Activated T-helper 1 cell treated with anti-CD3 and anti-CD28 coated beads, Interleukin-2, amount 50 U/mL, for 16 hours (primary cell): ENCODE measurements at places on chromosomes 7 and 10.

- DNase-seq: no peak
These were observed 10.1 kb downstream of the CARD11 start for GRCh38 chr7:3033581-3033980.

GRCh38 chr7:131897790-131898165, 341.4 kb upstream of the PODXL start:
- no peak for DNase-seq

DNA sequence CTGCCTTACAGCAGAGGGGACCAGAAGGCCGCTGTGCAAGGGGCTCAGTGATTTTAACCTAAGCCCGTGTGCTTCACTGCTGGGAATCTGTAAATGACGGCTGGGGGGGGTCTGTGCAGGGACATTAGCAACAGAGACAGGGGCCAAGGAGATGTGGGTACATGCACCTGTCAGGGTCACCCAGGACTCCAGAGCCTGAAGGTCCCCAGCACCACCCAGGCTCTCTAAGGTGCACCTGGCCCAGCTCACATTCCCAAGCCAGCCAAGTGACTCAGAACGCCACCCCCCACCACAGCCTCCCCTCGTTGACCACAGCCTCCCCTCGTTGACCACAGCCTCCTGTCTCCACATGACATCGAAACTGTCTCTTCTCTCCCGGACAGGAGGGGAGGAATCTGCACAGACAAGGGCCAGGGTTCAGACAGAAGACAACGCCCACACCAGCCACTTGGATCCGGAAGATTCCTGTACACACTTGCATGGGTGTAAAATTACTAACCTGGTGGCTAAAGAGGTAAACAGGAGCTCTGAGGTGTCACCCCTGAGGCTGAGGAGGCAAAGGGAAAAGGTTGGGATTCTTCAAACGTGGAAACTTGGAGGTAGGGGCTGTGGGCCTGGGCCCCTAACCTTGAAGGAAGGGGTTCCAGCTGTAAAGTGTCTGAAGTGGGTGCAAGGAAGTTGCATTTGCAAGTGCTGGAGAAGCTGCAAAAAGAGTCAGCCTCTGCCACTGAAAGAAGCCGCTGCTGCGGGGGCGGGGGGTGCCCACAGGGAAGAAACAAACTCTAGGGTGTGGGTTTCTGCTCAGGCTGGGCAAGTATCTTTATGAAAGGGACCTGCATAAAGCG, 27.0 kb downstream of the CALML3 start:
- peak; percentile 28 for DNase-seq

GRCh38 chr7:116334555-116334954, 124.2 kb downstream of the TES start:
- no peak for DNase-seq

GRCh38 chr10:4742217-4742616, 83.8 kb upstream of the AKR1E2 start:
- no peak for DNase-seq

GRCh38 chr10:63273577-63273976, 140.4 kb downstream of the NRBF2 start:
- DNase-seq: no peak

DNA sequence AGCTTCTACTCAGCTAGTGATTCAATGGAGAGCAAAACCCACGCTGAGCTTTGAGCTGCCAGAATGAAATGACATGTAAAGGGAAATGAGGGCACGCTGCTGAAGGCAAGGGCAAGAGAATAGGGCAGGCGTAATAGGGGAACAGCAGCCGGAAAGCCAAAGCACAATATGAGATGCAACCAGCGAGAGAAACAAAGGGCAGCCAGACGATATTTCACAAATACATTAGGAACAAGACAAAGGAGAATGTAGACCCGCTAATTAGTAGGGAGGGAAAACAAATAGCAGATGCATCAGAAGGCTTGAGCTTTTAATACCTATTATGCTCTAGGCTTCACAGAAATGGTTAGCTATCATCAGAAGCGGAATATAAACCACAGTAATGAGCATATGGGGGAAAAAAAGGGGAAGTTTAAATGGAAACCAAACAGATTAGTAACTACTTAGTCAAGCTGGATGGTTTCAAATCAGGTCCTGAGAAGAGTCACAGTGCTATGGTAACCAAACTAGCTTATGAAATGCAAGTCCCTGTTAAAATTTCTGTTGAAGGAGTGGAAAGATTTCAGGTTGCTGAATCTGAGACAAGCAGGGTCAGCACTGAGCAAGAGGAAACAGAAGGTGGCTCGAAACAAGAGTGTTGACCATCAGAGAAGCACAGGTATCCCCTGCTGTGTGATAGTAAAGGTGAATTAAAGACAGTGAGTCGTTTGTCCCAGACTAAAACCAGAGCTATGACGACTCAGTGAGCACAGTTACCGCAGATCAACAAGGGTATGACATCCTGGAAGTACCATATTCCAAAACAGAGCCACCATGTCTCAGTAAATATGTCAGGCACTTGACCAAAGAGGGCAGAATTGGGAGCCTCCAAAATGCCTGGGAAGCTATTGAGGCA, 496.9 kb upstream of the CELF2 start:
- DNase-seq: no peak

DNA sequence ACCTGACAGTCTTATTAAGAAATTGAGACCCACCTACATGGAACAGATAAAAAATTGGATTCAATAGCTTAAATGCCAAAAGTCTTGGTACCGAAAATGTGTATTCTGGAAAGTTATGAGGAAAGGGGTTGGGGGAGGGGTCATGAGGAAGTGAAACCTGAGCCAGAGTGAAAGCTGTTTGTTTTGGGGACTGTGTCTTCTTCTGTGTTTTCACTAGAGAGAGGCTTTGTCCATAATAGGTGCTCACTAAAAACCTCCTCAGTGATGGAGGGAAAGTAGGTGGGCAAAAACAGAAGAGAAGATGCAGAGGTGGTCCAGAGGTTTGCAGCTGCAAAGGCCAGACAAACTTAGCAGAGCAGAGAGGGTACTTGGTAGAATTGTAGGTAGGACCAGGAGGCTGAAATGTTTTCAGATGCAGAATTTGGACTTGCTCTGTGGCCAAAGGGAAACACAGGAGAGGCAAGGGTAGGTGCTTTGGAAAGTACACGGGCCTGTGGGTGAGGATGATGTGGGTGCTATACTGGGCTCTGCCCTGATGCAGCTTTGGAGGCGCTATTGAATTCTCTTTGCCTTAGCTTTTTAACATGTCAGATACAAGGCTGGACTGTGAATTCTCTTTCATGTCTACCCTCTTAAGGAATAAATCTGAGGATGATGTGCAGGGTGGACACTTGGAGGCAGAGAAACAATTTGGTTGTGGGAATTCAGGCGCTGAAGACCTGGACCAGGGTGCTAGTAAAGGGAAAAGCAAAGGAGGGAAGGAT, 254.6 kb downstream of the PTEN start:
- no peak for DNase-seq

- DNase-seq: no peak
These were observed 80.5 kb upstream of the PRKG1 start for GRCh38 chr10:50993771-50994251.

- no peak for DNase-seq
These were observed 372.8 kb upstream of the CELF2 start for GRCh38 chr10:10644676-10645385.

DNA sequence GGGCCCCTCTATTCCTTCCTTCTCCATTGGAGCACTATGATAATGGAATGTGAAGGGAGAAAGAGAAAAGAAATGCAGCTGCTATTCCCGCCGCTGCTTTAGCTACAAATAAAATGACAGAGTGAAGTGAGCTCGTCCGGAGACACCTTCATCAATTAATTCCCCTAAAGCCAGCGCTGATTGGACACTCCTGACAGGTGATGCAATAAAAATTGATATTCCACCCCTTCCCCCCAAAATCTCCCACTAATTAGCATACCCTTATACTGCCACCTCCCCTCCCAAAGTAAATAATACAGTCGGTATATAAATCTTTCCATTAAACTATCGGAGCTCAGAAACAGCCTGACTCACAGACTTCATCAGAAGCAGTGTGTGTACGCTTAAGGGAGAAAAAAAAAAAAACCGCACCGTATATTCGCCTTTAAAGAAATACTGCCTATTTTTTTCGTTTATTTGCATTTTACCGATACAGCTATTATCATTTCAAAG, 7.3 kb downstream of the SKIDA1 start:
- DNase-seq: no peak

DNA sequence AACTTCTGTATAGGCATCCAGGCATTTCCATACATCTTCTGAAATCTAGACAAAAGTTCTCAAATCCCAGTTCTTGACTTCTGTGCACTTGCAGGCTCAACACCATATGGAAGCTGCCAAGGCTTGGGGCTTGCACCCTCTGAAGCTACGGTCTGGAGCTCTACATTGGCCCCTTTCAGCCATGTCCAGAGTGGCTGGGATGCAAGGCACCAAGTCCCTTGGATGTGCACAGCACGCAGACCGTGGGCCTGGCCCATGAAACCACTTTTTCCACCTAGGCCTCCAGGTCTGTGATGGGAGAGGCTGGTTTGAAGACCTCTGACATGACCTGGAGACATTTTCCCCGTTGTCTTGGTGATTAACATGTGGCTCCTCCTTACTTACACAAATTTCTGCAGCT, 1645.1 kb downstream of the REEP3 start:
- DNase-seq: no peak

GRCh38 chr7:26699766-26700165, 164.6 kb downstream of the SKAP2 start:
- DNase-seq: no peak

- no peak for DNase-seq
These were observed 39.7 kb downstream of the AHCYL2 start for GRCh38 chr7:129264534-129264933.

- no peak for DNase-seq
These were observed 80.7 kb downstream of the TCERG1L start for GRCh38 chr10:131230641-131231322.

DNA sequence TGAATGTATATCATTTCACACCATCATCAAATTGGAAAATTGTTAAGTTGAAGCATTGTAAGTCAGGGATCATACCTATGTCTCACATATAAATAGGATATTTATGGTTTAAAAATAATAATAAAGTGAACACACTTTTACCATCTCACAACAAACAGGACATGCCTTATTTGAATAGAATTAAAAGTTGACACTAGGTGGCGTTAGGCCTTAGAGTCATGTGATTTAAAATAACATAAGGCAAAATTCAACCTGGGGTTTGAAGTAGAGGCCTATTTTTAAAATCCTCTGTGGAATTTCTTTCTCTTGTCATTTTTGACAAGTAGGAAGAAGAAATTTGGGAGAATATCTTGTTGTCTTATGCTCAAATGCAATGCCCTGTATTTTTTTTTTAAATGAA, 184.7 kb upstream of the PCDH15 start:
- no peak for DNase-seq

DNA sequence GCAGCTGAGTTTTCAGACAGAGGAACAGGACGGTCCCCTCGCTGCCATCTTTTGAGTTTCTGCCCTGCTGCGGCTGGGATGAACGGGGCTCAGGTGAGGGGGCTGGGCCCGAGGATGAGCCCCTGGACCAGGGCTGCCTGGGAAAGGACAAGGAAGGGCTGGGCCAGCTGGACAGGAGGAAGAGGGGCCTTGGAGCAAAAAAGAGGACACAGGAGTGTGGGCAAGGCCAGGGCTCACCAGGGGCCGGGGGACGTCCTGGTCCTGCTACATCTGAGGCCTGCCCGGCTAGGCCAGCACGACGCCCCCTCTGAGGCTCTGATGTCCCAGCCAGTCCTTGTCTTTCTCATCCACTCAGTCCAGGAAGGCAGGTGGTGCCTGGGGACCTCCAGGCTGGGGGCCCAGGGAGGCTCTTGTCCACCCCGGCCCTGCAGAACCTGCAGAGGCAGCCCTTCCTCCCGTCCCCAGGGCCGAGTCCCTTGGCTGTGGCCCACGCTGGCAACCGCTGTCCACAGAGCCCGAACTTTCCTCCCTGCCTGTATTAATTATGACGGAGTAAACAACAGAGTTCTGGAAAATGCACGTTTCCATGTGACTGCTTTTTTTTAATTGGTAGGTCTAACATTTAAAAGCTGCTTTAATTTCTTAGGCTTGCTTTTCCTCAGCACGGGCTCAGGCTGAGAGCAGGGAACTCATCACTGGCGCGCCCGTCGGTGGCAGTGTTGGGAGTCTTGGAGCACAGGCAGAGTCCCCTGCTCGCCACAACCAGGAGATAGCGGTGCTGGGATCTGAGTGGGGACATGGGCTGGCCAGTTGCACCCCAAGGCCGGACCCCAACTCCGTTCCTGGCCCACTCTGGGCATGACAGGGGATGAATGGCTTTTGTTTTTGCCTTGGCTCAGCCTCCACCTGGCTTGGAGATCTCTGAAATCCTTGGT, 187.7 kb downstream of the ELFN1 start:
- no peak for DNase-seq

DNA sequence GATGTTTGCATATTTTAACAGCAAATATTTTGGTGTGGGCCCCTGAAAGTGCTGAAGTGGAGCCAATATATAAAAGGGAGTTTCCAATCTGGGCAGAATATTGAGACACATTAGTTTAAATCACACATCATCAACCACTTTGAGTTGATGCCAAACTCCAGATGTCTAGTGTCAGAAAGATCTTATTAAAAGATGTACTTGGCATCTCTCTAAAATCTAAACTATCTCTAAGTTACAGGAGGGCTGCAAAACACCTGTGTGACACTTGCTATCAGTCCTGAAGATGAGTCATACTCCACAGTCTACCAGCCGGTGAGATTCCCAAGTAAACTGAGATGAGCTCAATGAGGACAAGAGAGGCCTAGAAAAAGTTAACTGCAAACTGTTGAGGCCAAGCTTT, 11.4 kb downstream of the JAZF1 start:
- no peak for DNase-seq

DNA sequence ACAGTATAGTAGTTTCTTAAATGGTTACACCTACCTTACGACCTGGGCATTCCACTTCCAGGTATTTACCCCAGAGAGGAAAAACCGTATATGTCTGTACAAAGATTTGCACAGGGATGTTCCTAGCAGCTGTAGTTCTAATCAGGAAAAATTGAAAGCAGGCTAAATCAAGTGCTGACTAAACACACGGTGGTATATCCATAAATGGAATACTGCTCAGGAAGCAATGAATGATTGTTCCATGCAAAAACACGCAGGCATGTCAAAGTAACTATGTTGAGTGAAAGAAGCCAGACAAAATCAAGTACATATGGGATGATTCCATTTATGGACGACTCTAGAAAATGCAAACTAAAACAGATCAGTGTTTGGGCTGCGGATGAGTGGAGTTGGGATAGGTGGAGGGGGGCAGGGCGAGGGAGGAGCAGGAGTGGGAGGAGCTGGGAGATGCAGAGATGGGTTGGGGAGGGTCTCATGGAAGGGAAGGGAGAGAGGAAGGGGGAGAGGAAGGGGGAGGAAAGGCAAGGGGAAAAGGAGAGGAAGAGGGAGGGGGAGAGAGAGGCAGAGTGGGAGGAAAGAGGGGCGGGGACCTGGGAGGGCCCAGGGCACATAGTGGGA, 484 bp upstream of the MSRB2 start:
- no peak for DNase-seq

GRCh38 chr10:81957976-81958375, 83.0 kb downstream of the NRG3 start:
- no peak for DNase-seq
